ENCODE measurements at places on chromosomes 1 and 21.

DNA sequence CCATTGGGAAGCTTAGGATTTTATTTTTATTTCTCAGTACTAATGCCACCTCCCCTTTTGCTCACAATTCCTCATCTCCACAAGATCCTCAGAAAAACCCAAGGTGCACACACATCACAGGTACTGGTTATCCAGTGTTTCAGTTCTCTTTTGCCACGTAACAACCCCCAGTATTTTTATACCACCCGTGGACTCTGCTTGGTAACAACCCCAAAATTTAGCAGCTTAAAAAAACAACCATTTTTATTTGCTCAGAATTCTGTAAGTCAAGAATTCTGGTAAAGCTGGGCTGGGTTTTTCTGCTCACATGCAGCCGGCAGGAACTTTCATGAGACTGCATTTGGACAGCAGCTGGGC lies 180.0 kb downstream of the KAZN start:
- DNase-seq, result no peak

- no peak for DNase-seq
Measured at GRCh38 chr1:92419642-92420041, 67.1 kb downstream of the GFI1 start.

GRCh38 chr1:205287767-205288559 lies 33.6 kb downstream of the NUAK2 start:
- peak; percentile 50 for DNase-seq

DNA sequence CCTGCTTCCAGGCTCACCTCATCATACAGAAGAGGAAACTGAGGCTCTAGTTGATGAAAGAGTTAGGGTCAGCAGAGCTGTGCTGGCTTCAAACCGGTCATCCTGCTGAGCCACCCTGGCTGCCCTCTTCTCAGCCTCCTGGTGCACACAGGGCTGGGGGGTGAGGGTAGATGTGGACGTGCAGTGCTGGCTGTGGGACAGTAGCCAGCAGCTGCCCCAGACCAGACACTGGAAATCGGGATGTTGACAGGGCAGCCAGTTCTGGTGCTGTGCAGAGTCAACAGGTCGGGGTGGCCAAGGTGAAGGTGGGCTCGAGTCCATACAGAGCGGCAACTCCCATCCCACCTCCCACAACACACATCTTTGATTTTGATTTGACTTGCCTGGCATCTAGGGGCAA lies 1.5 kb upstream of the CLCNKA start:
- DNase-seq, result no peak

DNA sequence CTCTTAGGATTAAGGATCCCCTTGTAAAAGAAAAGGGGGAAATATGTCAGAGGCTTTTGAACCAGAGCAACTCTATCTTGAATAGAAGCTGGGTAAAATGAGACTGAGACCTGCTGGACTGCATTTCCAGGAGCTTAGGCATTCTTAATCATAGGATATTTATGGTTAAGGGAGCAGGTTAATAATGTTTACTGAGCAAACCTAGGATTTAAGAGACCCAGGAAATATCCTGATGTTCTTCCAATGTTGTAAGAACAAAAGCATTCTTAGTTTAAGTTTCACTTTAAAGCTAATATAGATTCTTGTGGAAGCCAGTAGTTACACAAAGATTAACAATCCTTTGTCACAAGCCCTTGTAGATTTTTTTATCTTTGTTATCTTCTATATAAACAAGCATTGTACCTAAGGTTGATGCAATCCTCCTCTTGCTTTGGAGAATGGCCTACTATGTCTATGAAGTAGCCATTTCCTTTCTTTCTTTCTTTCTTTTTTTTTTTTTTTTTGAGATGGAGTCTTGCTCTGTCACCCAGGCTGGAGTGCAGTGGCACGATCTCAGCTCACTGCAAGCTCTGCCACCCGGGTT lies 570.2 kb upstream of the BEND5 start:
- no peak for DNase-seq

GRCh38 chr1:208467151-208467780 lies 223.1 kb upstream of the PLXNA2 start:
- no peak for DNase-seq

- DNase-seq, result no peak
Measured at GRCh38 chr1:221344693-221345092, 397.2 kb downstream of the DUSP10 start.

DNA sequence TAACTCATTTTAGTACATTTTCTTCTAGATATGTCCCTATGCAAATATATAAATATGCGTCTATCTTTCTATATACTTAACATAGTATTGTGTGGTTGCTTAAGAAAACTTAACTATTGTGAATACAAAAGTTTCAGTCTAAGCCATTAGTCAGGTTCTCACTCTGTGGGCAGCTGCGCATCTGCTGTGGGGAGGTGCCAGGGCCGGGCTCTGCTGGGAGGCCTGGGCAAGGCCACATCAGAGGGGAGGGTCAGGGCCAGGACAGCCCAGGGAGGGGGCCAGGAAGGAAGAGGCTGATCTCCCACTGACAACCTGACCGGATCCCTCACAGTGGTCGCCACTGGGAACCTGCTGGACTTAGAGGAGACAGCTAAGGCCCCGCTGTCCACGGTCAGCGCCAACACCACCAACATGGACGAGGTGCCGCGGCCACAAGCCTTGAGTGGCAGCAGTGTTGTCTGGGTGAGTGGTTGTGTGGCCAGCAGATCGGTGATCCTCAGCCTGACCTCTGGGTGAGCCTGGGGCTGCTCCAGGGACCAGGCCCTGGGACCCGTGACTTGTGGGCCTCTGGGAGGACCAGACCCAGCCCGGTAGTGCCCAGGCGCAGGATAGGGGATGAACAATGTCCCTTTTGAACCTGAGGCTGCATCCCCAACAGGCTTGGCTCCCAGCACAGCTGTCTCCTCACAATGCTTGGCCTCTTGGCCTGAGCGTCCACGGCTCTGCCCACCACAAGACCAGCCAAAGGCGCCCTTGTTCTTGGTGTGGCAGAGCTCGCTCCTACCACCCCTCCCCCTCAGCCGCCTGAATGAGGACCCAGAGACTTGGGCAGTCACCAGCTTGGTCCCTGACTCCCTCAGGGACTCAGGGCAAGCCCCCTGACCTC lies 20.2 kb downstream of the LDLRAP1 start:
- DNase-seq, result no peak

GRCh38 chr1:4529446-4530165 lies 124.8 kb upstream of the AJAP1 start:
- no peak for DNase-seq

DNA sequence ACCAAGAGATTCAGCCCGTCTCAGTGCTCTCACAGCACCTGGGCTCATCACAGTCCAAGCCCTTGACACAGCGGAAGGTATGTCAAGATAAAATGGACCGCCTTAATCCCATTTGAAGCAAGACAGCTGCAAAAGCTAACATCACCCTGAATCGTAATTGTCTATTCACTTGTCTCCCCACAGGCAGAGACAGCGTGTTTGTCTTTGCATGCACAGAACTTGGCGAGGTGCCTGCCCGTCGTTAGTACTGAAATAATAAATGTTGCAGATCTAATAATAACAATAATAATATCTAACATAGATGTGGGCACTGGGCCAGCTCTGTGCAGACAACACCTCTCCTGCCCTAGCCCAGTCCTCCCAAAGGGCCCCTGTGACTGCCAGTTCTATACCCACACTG lies 271.7 kb downstream of the NPHP4 start:
- DNase-seq, result no peak

- DNase-seq, result no peak
Measured at GRCh38 chr1:30311749-30312148, 411.6 kb downstream of the MATN1 start.

DNA sequence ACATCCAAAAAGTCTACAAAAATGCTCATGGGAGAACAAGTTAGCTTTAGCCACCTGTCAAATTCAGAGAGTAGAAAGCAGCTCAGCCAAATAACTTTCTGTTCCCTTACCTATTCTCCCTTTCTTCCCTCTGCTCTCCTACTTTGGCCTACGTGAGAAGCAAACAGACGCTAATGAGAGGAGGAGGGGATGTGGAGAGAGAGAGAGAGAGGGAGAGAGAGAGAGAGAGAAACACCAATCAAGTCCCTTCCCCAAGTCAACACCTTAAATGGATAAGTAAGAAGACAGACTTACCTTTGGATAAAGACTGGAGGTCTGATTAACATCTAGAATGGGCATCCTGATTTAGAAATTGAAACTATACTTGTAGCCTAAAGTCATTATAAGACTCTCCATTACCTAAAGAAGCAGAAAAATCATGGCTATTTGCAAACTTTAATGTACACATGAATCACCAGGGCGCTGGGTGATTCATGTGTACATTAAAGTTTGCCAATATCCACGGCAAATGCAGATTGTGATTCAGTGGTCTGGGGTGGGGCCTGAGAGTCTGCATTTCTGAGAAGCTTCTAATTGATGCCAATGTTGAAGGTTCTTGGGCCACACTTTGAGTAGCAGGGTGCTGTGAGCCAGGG lies 13.1 kb upstream of the DUSP12 start:
- no peak for DNase-seq

DNA sequence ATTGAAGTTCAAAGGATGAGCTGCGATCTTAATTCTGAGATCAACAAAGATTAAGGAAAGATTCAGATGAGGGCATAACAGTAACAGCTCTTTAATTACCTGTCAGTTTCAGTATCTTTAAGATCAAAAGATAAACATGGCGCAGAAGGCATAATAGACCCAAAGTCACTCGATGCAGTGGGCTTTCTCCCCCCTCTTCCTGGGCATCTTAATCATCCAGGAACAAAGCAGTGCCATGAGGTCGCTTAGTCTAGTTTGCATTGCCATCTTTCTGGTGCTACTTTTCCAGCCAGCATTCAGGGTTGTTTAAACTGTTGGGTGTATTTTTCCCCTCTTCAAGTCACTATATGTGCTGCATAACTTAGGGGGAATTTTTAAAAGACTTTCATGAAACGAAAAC lies 72.3 kb downstream of the HUNK start:
- DNase-seq, result no peak

- DNase-seq, result no peak
Measured at GRCh38 chr1:10903821-10904220, 107.4 kb upstream of the CASZ1 start.

GRCh38 chr1:194133152-194133551 lies 946.7 kb upstream of the B3GALT2 start:
- no peak for DNase-seq

DNA sequence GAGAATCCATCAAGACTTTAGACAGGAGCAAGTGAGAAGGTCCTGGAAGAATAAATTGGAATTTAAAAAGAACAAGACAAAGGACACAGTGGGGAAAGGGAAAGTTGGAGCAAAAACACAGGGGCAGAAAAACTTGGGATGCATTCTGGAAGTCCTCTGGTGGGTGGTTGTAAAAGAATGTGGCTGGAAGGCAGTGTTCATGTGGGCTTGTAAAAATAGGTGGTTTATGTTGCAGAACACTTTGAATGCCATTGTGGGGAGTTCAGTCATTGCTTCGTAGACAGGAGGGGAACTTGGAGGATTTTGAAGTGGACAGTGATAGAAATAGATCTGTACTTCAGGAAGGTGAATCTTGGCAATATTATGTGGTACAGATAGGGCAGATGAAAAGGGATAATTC lies 15.2 kb downstream of the KIF1B start:
- DNase-seq, result no peak

GRCh38 chr1:162150112-162150511 lies 80.6 kb downstream of the NOS1AP start:
- no peak for DNase-seq

DNA sequence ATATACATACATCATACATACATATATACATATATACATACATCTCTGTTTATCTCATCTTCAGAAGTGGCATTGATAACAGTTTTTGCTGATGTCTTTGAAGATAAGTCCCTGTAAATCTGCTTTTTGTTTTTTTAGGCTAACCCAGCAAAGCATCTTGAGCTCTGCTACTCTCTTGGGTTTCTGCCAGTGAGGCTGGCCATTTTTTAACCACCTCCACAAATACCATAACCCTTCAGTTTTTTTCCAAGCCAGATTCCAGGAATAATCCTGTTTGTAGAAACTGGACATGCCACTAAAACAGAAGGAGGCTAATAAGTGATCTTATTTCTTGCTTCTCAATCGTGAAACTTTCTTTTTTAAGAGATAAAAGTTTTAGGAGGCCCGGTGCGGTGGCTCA lies 21.6 kb downstream of the SDHC start:
- DNase-seq, result no peak

- DNase-seq, result no peak
Measured at GRCh38 chr21:29939924-29940275, at the start of gene GRIK1. TSS of gene GRIK1 (minus strand) at chr21:29939996.

DNA sequence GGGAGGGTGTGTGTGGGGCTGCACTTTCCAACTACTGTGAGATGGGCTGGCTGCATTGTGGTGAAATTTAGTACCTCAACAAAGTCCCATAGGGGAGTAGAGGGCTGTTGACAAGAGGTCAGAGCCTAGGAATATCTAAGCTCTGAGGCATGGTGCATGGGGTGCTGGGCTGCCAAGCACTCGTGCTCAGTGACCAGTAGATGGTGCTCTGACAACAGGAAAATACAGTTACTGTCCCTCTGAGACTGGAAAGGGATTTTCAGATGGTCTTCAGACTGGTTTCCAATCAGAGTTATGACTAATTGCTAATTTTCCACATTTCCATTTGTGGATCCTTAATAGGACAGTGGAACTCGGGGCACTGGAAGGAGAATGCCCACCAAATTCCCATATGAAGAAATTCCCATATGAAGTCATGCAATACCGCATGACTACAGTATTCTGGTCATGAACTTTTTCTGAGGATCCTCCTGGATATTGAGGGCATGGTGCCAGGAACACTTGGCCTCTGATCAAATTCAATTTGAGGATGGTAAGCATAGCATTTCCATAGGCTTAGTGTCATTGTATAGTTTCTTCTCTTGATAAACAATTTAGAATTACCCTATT lies 4.1 kb upstream of the CACNA1E start:
- no peak for DNase-seq

DNA sequence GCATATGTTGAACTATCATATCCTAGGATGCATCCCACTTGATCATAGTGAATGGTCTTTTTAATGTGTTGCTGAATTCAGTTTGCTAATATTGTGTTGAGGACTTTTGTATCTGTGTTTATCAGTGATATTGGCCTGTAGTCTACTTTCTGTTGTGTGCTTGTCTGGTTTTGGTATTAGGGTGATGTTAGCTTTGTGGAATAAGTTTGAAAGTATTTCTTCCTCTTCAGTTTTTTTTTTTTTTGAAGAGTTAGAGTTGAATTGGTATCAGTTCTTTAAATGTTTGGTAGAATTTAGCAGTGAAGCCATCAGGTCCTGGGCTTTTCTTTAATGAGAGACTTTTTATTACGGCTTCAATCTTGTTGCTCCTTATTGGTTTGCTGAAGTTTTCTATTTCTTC lies 162.3 kb downstream of the VAV3 start:
- DNase-seq, result no peak

GRCh38 chr1:42700006-42700405 lies 17.8 kb downstream of the YBX1 start:
- DNase-seq, result no peak

DNA sequence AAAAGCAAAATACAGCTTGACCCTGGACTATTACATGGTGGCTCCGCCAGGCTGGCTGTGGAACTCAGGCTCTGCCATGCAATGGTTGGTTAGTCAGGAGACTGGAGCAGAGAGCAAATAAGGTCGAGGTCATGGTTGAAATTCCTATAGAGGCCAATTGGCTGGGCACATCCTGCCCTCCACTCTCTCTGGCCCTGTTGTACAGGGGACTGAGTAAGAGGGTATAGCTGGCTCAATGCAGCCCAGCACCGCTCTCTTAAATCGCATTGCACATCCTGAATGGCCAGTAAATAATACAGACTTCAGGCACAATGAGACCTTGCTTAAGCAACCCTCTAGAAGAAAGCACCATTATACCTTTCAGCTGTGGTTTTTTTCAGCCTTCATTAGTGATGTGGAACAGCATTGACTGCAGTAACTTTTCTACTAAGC lies 59.3 kb upstream of the PPP2R5A start:
- no peak for DNase-seq

GRCh38 chr1:150706091-150706490 lies 9.1 kb upstream of the GOLPH3L start:
- DNase-seq, result no peak

Data from stimulated activated CD4-positive, alpha-beta T cell treated with anti-CD3 and anti-CD28 coated beads, Interleukin-1b, Interleukin-23, amount 100 ng/mL, for 1 hour (primary cell).